ENCODE measurements at places on chromosomes 7 and 10. TPM values are rescaled to one million over a fixed set of nuclear protein-coding genes. Genes with fewer than 3 reads are reported as not detected.

DPYSL4 gene
- total RNA-seq = 2.1 TPM

SEMA3E gene
- 11.8 TPM for total RNA-seq

MARVELD1 gene
- 19.8 TPM for total RNA-seq

GALNT17 gene
- total RNA-seq = 3.3 TPM

CPA4 gene
- 2.0 TPM for total RNA-seq

FXYD4 gene
- not detected for total RNA-seq

IFIT2 gene
- 6.6 TPM for total RNA-seq

PHYHIPL gene
- under 0.01 TPM for total RNA-seq

FBXL13 gene
- total RNA-seq = 4.2 TPM

STK17A gene
- 24.1 TPM for total RNA-seq

IDI2 gene
- not detected for total RNA-seq

DNA sequence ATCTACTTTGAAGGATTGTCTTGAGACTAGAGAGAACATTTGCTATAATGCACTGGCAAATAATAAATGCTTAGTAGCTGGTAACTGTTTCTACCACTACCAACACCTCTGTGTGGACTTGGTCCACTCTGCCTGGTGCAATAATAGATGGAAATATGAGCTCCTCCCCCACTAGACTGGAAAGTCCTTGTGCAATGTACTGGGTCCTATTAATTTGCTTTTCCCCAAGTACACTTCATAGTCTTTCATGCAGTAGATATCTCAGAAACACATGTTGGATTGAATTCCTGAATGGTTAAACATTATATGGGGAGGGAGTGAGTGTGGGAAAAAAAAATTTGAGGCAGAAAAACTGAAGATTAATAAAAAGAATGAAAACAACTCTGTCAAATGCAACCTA lies 119.3 kb downstream of the C10orf90 start:
- DNase-seq = no peak

- no peak for DNase-seq
These were observed 369.2 kb upstream of the KLF6 start for GRCh38 chr10:4154191-4154715.

GRCh38 chr7:107130487-107131220 lies 38.1 kb upstream of the HBP1 start:
- no peak for DNase-seq

GRCh38 chr7:157013602-157014549 lies 3.4 kb upstream of the MNX1 start:
- no peak for DNase-seq

- DNase-seq = no peak
These were observed 34.0 kb downstream of the GOT1 start for GRCh38 chr10:99396471-99396870.

DNA sequence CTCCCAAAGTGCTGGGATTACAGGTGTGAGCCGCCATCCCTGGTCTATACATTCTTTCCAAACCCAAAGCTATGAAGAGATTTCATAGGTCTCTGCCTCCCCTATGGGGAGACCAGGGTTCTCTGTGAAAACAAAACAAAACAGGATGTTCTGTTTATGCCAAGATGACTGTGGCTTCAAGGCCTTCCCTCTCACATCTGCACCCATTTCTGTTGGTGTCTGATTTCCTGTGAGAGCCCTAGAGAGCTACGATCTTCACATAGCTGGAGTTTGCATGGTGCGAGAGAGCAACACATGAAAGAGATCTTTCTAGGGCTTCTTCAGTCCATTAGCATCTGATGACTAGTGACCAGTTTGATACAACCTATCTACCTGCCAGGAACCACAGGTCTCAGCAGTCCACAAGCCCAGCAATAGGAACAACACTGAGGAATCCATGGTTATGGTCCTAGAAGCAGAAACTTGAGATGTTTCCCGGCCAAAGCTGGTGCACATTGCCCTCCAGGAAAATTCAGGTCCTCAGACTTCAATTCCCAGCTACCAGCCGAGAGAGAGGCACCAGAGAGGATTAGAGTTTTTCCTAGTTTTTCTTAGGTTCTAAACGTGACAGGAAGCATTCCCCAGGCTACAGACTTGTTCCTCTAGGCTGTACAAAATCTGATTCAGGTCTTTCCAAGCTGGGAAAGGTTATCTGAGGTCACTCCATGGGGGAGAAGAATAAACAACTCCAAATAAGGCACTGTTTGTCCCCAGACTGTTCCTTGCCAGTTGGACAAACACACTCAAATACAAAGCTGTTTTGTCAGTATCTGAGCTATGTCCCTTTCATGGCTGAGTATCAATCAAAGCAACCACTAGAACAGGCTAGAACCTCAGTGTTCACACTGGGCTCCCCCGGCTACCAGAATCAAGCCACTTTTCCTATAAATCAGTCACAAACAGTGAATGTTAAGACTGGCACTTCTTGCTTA lies 259.7 kb downstream of the CALN1 start:
- DNase-seq = no peak

- no peak for DNase-seq
These were observed 206.1 kb downstream of the CREB5 start for GRCh38 chr7:28618383-28618782.

DNA sequence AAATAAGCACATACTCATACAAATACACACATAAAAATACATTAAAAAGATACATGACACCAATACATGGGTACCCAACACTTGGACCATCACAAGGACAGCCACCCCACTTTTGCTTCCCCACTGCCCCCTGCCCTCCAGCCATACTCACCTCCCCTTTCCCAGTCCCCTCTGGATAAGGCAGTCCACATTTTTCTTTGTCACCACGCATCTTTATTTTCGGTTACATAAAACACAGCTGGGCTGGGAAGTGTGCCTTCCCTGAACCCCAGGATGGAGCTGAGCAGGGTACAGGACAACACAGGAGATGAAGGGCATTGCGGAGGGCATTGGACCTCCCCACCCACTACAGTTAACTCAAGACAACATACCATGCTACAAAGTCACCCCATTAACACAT lies 1.1 kb upstream of the HOXA3 start:
- no peak for DNase-seq

DNA sequence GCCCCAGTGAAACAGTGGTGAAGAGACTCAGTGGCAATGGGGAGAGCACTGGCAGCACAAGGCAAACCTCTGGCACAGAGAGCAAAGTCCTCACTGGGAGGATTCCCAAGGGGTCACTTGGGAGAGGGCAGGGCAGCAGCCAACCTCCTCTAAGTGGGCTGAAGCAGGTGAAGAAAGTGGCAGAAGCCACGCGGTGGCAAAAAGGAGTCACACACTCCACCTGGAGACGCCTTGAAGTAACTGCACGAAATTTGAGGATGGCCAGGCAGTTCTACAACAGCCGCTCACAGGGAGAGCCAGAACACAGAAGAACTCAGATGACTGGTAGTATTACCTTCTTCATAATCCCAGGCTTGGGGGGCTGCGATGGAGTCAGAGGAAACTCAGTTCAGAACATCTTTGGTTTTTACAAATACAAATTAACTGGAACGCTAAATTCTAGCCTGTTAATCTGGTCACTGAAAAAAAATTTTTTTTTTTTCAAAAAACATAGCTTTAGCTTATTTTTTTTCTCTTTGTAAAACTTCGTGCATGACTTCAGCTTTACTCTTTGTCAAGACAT lies 574 bp upstream of the IL6 start:
- DNase-seq = no peak

GRCh38 chr10:132419538-132420468 lies 22.8 kb downstream of the PWWP2B start:
- DNase-seq = no peak

GRCh38 chr7:111026343-111026742 lies 64.6 kb upstream of the LRRN3 start:
- DNase-seq = no peak

All from breast epithelium (tissue), 4 donors.